Natural killer cell treated with Interleukin-12 subunit alpha and Interleukin-12 subunit beta and Interleukin-15 and Interleukin-18, amount 100 ng/mL, for 72 hours (primary cell): ENCODE measurements at places on chromosomes 7 and 10. TPM values are rescaled to one million over a fixed set of nuclear protein-coding genes. Genes with fewer than 3 reads are reported as not detected.

DNA sequence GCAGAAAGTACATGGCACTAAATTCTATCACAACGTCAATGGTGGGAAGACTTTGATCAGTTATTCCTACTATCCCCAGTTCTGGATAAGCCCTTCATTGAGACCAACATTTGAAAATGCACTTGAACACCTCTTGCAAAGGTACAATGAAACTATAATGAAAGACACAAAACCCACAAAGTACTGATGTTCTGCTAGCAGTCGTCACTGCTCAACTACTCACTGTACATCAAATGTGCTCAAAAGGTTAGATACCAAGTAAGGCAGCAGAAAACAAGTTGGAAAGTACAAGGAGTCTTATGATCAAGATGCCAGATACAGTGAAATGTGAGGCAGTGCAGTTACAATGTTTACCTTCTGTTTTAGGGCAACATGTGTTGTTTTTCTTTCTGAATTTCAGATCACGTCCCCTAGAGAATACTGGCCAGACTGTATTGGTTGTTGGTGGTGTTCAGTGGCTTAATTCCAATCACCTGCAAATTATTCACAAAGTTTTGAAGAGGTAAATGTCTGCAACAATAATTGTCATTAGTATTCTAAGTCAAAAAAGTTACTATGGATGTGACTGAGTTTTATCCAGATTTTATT, 62.4 kb upstream of the WNT16 start:
- H3K27me3 ChIP-seq: peaks cover 7% of the 10 kb centered on the region
- no peak overlapping the region for H3K4me3 ChIP-seq
- H3K27ac ChIP-seq: no peak overlapping the region
- H3K4me1 ChIP-seq: no peaks in the 10 kb centered on the region

DNA sequence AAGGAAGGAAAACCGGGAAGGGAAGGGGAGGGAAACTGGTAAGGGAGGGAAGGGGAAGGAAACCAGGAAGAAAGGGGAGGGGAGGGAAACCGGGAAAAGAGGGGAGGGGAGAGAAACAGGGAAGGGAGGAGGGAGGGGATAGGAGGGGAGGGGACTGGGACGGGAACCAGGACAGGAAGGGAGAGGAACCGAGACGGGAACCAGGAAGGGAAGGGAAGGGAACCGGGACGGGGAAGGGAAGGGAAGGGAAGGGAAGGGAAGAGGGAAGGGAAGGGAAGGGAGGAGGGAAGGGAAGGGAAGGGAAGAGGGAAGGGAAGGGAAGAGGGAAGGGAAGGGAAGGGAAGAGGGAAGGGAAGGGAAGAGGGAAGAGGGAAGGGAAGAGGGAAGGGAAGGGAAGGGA, 13.6 kb downstream of the C10orf67 start:
- DNase-seq: no peak
- H3K27me3 ChIP-seq: peaks cover 5% of the 10 kb centered on the region
- H3K36me3 ChIP-seq: no peaks in the 10 kb centered on the region
- H3K27ac ChIP-seq: no peak overlapping the region

DNA sequence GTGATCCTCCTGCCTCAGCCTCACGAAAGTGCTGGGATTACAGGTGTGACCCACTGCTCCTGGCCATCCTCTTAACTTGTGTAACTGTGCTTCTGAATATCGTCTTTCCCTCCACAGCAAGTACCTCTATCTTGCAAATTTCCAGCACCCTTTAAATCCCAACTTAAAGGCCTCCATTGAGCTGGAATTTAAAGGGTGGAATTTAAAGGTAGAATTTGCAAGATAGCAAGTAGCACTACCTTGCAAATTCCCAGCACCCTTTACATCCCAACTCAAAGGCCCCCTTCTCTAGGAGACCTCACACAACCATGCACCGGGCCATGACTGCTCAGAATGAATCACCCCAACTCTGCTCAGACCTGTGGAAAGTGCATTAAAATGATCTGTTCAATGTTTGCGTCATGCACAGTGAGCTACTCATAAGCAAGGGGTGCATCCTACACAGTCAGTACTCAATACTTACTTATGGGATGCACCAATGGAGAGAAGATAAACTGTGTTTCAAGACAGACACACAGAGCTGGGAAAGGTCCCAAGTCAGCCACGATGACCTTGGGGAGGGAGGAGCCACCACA, 17.8 kb upstream of the SDK1 start:
- H3K4me1 ChIP-seq: no peaks in the 10 kb centered on the region
- H3K4me3 ChIP-seq: no peak overlapping the region
- DNase-seq: no peak
- no peaks in the 10 kb centered on the region for H3K36me3 ChIP-seq

DNA sequence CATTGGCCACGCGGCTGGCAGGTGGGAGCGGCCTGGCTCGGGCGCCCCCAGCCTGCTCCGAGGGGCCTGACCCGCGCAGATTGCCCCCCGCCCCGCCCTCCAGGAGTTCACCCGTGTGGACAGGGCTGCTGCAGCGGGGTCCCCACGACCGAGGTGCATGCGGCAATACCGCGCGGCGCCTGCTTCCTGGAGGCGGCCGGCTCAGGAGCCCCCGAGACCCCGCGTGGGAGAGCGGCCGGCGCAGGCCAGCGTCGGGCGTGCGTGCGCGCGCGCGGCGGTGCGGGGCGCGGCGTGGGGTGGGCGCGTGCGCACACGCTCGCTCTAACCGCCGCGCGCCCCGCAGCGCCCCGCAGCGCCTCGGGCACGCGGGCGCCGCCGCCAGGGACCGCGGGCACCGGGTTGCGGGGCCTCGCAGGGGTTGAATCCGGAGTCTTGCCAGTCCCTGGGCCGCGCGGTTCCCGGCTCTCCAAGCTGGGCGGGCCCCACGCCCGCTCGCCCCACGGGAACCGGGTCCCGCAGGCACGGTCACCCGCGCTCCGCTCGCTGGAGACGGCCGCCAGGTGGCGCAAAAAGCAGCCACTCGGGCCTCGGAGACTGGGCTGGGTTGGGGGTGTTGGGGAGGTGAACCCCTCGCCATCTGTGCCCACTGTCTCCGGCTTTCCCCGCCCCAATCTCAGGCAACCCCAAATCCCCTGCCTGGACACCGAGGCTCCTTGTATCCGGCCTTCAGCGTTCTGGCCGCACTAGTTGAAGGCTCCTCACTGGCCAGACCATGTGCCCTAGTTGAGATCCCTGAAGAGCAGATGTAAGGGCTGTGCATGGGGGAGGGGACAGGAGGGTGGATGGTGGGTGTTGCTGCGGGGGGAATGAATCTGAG, 1.3 kb upstream of the ACHE start:
- no peak overlapping the region for H3K27ac ChIP-seq
- no peak for DNase-seq
- H3K36me3 ChIP-seq: no peaks in the 10 kb centered on the region
- peaks cover 36% of the 10 kb centered on the region for H3K27me3 ChIP-seq
- peaks cover 7% of the 10 kb centered on the region for H3K4me1 ChIP-seq

- H3K27me3 ChIP-seq: no peaks in the 10 kb centered on the region
- no peak for DNase-seq
- no peaks in the 10 kb centered on the region for H3K4me1 ChIP-seq
- H3K36me3 ChIP-seq: no peaks in the 10 kb centered on the region
- H3K27ac ChIP-seq: no peak overlapping the region
- H3K4me3 ChIP-seq: no peak overlapping the region
Measured at GRCh38 chr10:94902570-94902969, 35.9 kb upstream of the CYP2C9 start.

DNA sequence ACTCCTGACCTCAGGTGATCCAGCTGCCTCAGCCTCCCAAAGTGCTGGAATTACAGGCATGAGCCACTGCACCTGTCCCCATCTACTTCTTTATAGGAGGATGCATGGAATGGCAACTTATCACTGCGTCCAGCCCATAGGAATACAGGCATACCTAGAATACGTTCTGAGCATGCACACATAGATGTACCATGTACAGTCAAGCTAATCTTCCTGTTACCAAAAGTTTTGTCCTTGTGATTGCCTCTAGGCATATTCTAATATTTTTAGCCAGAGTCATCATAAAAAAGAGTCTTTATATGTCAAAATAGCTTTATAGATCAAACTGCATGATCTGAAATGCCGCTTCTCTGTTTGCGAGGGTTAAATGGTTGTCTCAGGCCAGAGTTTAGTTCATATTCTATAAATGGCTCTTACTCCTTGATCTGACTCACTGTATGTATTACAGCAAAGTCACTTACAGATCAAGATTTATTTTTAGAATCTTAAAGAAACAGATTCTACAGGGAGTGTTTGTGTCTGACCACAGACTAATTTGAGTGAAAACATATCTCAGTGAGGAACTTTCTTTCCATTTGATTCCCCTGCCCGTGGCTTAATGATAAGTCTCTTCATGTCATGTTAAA, 210.9 kb downstream of the CREB5 start:
- peaks cover 8% of the 10 kb centered on the region for H3K27me3 ChIP-seq
- H3K4me1 ChIP-seq: no peaks in the 10 kb centered on the region
- H3K4me3 ChIP-seq: no peak overlapping the region
- no peak for DNase-seq

- peaks cover 1% of the 10 kb centered on the region for H3K27me3 ChIP-seq
- no peak for DNase-seq
- no peak overlapping the region for H3K27ac ChIP-seq
- H3K4me3 ChIP-seq: no peak overlapping the region
- no peaks in the 10 kb centered on the region for H3K4me1 ChIP-seq
Measured at GRCh38 chr10:61804414-61804813, 97.1 kb upstream of the ARID5B start.

- peaks cover 80% of the 10 kb centered on the region for H3K27me3 ChIP-seq
- peaks cover 4% of the 10 kb centered on the region for H3K36me3 ChIP-seq
- peaks cover 37% of the 10 kb centered on the region for H3K4me1 ChIP-seq
- peak overlapping the region; percentile 19 for H3K4me3 ChIP-seq
- H3K27ac ChIP-seq: no peak overlapping the region
Measured at GRCh38 chr10:100731407-100732240, 13.8 kb upstream of the PAX2 start.

DNA sequence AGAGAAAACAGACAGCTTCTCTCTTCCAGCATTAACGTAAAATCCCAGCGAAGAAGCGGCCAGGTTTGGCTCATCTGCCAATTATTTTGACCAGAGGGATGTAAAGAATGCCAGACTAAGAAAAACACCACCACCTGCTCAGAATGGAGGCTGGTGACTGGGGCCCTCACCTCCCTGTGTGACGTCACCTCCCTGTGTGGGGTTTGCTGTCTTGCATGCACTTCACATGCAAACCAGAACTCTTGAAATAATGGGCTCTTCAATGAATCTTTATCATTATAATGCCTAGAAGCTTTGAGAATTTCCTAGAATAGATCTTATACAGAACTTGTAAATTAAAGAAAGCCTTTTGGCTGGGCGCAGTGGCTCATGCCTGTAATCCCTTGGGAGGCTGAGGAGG, 101.8 kb upstream of the WAC start:
- H3K27me3 ChIP-seq: peaks cover 11% of the 10 kb centered on the region
- H3K4me1 ChIP-seq: peaks cover 6% of the 10 kb centered on the region
- no peak for DNase-seq
- H3K4me3 ChIP-seq: no peak overlapping the region
- no peak overlapping the region for H3K27ac ChIP-seq
- no peaks in the 10 kb centered on the region for H3K36me3 ChIP-seq

DNA sequence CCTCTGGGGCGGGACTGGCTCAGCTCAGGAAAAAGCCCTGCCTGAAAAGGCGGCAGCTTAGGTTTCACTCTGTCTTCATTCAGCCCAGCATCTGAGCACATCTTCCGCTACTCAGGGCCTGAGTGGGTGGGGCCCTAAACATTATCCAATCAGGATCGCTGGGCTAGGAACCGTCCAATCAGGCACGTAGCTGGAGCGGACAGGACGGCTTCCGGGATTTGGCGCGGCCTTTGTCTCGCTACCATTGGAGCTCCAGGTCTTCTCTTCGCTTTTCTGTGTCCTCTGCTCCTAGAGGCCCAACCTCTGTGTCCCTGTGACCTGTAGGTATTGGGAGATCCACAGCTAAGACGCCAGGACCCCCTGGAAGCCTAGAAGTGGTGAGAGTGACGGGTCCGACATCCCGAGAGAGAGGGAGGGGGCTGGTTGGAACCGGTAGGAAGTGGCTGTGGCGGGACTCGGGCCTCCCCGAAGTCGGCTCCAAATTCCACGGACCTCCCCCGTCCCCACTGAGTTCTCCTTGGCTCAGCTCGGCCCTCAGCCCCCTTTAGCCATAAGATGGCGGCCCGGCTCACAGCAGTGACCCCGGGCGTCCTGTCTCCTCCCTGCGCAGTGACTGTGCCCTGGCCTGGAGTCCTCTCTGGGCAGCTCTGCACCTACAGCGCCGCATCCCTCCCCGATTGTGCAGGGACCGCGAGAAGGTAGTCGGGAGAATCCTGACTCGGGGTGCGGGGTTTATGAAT, 99.1 kb downstream of the ZNF680 start:
- DNase-seq: peak; percentile 68
- H3K4me1 ChIP-seq: no peaks in the 10 kb centered on the region
- H3K4me3 ChIP-seq: no peak overlapping the region
- peaks cover 12% of the 10 kb centered on the region for H3K36me3 ChIP-seq
- H3K27ac ChIP-seq: no peak overlapping the region
- no peaks in the 10 kb centered on the region for H3K27me3 ChIP-seq

- H3K27me3 ChIP-seq: peaks cover 7% of the 10 kb centered on the region
- no peak for DNase-seq
- H3K4me3 ChIP-seq: no peak overlapping the region
- H3K36me3 ChIP-seq: no peaks in the 10 kb centered on the region
- no peaks in the 10 kb centered on the region for H3K4me1 ChIP-seq
- no peak overlapping the region for H3K27ac ChIP-seq
Measured at GRCh38 chr7:127598318-127598717, 4.8 kb downstream of the FSCN3 start.

- peaks cover 16% of the 10 kb centered on the region for H3K36me3 ChIP-seq
- H3K4me1 ChIP-seq: peaks cover 70% of the 10 kb centered on the region
- peak overlapping the region; percentile 88 for H3K4me3 ChIP-seq
- H3K27me3 ChIP-seq: no peaks in the 10 kb centered on the region
Measured at GRCh38 chr7:36781011-36781738, 56.9 kb upstream of the AOAH start.

- H3K4me1 ChIP-seq: peaks cover 20% of the 10 kb centered on the region
- no peaks in the 10 kb centered on the region for H3K27me3 ChIP-seq
- H3K4me3 ChIP-seq: peak overlapping the region; percentile 46
- DNase-seq: no peak
- H3K27ac ChIP-seq: peak overlapping the region; percentile 73
- no peaks in the 10 kb centered on the region for H3K36me3 ChIP-seq
Measured at GRCh38 chr10:50629495-50630122, 5.9 kb upstream of the SGMS1 start.

RAMP3 gene
- not detected for total RNA-seq

PURB gene
- 41.8 TPM for total RNA-seq

CPA4 gene
- not detected for total RNA-seq

APBB1IP gene
- 42.2 TPM for total RNA-seq

OR2A7 gene
- total RNA-seq: not detected

SLC25A40 gene
- 37.8 TPM for total RNA-seq

COL28A1 gene
- total RNA-seq: 0.24 TPM

SRRM3 gene
- not detected for total RNA-seq

DMBT1 gene
- total RNA-seq: not detected

GPR146 gene
- total RNA-seq: 0.89 TPM

EPHB4 gene
- 3.0 TPM for total RNA-seq
